Ascending aorta (tissue), 2 donors: ENCODE measurements at places on chromosomes 11 and 22. TPM values are rescaled to one million over a fixed set of nuclear protein-coding genes. Genes with fewer than 3 reads are reported as not detected.

Gene OR2AT4
- total RNA-seq, result not detected

Gene NCR3LG1
- 0.21 TPM for total RNA-seq

Gene UQCC3
- total RNA-seq, result 3.9 TPM

Gene OR5A2
- total RNA-seq, result not detected

Gene RAB3IL1
- total RNA-seq, result 23.2 TPM

Gene PKP3
- total RNA-seq, result not detected

Gene FRMD8
- 99.3 TPM for total RNA-seq

Gene SPA17
- not detected for total RNA-seq

Gene C11orf97
- total RNA-seq, result not detected

Gene PTPN5
- 6.7 TPM for total RNA-seq

Gene TCN2
- 56.8 TPM for total RNA-seq
